ENCODE measurements at places on chromosomes 16 and 17.

DNA sequence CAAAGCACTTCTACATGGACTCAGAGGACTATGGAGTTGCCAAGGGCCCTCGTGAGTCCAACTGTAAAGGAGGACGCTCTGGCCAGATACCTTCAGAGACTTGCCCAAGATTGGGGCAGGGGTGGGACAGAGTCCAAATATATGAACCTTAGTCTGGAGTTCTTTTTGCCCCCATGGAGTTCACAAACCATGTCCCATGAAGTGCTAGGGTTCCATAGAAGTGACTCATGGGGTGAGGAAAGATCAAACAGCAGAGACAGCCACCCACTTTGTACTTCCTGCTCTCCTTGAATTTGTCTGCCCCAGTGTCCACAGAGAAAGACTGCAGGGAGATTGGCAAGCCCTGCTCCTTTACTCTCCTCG is 29.0 kb downstream of the SRL start:
- DNase-seq: no peak

DNA sequence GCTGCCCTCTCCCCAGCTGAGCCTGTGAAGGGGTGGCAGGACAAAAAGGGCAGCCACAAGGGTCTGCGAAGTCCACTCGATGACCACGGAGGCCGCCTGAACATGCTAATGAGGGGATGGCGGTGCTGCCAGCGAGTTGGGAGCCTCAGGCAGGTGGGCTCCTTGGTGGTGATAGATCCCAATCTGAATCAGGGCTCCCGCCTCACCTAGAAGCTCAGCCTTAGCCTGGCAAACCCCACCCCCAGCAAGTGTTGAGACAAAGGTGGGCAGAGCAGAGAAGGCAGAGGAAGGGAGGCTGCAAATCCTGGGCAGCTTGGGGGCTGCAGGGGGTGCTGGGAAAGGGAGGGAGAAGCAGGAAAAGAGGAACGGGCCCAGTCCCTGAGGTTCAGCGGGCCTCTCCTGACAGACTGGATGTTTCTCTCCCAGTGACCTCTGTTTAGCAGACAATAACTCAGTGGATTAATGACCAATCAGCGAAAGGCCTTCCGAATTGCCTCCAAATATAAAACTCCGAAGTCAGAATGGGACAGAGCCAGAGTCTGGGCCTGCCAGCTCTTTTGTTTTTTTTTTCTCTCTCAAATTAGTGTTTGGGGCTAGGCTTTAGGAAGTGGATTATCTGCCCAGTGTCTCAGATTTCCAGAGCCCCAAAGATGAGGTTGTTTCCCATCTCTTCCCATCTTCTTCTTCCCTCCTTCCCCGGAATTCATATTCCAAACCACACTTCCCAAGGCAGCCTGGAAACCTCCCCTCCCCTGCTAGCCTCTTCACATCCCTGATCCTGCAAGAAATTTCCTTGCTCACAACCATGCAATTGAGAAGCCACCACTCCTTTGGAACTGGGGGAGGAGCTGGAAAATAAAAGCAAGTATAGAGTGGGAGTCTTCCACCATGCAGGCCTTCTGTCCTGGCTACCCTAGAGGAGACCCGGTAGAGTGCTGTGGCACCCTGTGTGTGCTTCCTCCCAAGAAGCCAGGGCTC is 15.2 kb upstream of the HOXB2 start:
- DNase-seq: no peak

- no peak for DNase-seq
These were observed 8.6 kb upstream of the VAC14 start for GRCh38 chr16:70809392-70810060.

DNA sequence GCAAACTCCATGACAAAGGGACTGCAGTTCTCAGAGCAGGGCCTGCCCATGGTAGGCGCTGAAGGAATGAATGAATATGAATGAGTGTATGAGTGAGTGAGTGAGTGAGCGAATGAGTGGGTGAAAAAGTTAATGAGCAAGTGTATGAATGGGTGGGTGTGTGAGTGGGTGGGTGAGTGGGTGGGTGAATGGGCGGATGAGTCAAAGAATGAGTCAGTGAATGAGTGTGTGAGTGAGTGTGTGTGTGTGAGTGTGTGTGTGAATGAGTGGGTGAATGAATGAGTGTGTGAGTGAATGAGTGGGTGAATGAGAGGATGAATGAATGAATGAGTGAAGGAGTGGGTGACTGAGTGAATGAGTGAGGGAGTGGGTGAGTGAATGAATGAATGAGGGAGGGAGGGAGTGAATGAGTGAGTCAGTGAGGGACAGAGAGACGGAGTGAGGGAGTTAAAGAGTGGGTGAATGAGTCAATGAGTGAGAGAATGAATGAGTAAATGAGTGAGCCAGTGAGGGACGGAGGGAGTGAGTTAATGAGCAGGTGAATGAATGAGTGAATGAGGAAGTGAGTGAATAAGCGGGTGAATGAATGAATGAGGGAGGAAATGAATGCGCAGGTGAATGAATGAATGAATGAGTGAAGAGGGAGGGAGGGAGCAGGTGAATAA is 11.1 kb upstream of the CHMP6 start:
- no peak for DNase-seq

GRCh38 chr17:77432742-77433141 is 292.0 kb downstream of the SEC14L1 start:
- no peak for DNase-seq

DNA sequence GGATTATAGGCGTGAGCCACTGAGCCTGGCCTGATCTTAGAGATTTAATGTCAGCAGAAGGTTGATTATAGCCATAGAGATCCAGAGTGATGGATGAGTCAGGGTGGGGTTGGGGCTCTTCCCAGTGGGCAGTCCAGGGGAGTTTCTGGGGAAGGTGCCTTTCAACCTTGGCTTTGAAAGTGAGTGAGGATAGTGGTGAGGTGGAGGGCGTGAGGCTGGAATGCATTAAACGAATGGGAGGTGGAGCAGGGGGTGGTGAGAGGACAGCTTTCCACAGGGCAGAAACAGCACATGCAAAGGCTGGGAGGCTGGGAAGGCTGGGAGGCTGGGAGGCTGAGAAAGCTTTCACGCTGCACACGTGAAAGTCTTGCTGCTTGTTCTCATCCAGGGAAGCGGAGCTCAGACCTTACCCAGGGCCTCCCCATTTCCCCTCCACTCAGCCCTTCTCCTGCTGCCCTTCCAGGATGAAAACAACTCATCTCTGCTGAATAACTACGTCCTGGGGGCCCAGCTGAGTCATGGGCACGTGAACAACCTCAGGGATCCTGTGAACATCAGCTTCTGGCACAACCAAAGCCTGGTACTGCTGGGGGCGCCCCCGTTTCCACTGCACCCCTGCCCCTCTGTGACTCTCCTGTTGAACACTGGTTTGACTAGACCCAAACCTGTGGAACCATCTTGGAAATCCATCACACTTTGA is 22.3 kb downstream of the ADGRG5 start:
- DNase-seq: no peak

DNA sequence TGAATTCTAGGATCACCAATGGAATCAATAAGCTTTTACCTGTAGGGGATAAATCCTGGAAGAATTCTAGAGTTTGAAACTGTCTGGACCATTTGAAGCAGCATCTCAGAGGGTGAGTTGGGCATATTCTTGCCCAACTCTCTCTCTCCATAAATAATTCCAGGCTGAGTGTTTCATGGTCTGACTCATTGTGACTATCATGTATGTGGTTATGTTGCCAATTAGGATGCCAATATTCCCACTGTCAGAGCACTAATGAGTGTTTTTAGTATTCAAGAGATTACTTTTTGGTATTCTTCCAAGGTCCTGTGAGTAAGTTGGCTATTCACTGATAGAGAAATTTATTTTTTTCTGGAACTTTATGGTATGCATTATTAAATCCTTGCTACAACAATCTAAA is 456.9 kb downstream of the TOX3 start:
- no peak for DNase-seq

- no peak for DNase-seq
These were observed 139.5 kb downstream of the SNX11 start for GRCh38 chr17:48247038-48247437.

GRCh38 chr17:58006560-58006923 is 504 bp downstream of the SRSF1 start:
- peak; percentile 41 for DNase-seq

DNA sequence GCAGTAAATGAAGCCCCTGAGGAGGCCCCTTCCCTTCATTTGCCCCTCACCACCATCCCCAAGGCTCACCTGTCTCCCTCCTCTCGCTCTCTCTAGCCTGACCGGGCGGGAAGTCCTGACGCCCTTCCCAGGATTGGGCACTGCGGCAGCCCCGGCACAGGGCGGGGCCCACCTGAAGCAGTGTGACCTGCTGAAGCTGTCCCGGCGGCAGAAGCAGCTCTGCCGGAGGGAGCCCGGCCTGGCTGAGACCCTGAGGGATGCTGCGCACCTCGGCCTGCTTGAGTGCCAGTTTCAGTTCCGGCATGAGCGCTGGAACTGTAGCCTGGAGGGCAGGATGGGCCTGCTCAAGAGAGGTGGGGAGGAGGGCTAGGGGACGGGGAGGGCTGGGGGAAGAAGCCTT is 21.0 kb downstream of the WNT9B start:
- no peak for DNase-seq

DNA sequence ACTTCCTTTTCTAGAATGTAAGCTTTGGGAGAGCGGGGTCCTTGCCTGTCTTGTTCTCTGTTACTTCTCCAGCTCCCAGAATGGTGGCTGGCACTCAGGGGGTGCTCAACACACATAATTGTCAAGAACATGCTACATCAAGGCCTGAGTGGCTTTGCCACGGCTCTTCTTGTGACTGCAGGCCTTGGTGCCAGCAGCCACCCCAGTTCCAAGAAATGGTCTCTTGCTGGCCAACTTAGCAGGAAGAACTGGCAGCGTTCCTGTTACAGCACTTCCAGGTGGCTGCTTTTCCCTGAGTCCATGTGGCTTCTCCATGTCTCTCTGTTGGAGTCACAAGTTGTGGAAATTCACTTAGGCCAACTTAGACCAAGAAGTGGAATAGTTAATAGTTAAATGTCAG is 36.1 kb downstream of the PRKCB start:
- no peak for DNase-seq

DNA sequence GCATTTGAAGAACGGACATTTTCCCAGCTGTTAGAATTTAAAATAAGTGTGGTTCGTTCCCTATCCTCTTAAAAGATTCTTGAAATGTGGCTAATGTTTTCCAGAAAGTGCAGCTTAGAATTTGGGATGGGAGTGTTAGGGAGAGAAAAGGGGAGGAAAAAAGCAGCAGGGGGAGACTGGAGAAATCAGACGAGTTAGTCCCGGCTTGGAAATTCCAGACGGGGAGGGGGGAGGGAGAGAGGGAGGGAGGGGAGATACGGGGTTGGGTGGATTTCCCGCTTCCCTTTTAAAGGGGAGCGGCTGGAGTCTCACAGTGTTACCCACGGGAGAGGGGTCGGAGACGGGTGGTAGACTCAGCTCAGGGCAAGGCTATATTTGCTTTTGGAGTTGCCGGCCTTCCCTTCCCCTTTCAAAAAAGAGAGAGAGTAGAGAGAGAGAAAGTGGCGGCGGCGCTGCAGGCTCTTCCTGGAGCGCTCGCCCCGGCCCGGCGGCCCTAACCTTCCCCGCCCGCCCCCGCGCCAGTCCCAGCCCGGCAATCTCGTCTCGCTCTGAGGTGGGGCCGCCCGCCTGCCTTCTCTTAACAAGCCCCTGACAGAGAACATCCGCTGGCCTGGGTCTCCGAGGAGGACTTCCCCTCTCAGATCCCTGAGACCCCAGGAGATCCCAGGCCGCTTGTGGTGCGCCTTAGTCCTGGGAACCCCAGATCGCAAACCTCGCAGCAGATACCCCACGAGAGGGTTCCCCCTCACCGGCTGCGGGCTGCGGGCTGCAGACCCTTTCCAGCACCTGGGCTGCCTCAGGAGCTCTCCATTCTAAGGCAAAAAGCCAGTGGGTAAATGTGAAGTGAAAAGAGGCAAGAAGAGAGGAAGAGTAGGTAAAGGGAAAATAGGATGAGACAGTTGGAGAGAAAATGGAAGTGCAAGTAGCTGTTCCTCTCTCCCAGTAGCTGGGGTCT is 6.6 kb downstream of the IGF2BP1 start:
- DNase-seq: no peak

- peak; percentile 38 for DNase-seq
These were observed 32.9 kb downstream of the SRCIN1 start for GRCh38 chr17:38572669-38573365.

- DNase-seq: no peak
These were observed 616 bp downstream of the ACTG1 start for GRCh38 chr17:81511804-81512561.

GRCh38 chr17:28261219-28261618 is 57.8 kb upstream of the TMEM97 start:
- no peak for DNase-seq

DNA sequence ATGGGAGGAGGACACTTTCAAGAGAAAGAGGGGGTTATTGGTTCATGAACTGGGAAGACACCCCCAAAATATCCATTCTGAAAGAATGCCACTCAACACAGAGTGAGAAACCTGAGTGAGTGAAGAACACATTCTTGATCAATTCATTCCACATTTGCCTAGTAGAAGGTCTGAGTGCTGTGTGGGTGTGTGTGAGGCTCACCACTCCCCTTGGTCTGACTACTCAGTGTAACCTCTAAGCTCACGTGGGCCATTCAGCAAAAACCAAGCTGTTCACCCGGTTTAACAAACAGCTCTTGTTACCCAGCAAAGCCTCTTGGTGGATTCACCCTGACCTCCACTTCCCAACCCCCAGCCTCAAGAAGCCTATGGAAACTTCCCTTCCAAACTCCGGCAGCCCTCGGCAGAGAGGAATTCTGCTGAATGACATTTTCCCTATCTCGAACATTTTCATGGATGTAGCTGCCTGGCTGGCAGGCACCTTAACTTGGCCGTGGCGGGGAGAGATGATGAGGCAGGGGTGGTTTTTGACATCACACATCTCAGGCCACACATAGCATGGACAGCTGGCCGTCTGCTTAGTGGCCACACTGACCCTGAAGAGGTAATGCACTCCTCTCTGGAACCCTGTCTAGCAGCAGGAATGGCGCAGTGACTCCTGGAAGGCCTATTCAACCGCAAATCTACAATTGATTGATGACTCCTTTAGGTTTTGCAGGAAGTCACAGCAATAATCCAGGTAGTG is 11.6 kb downstream of the ST6GALNAC1 start:
- DNase-seq: no peak

- no peak for DNase-seq
These were observed 32.2 kb downstream of the TEX2 start for GRCh38 chr17:64230791-64231408.

DNA sequence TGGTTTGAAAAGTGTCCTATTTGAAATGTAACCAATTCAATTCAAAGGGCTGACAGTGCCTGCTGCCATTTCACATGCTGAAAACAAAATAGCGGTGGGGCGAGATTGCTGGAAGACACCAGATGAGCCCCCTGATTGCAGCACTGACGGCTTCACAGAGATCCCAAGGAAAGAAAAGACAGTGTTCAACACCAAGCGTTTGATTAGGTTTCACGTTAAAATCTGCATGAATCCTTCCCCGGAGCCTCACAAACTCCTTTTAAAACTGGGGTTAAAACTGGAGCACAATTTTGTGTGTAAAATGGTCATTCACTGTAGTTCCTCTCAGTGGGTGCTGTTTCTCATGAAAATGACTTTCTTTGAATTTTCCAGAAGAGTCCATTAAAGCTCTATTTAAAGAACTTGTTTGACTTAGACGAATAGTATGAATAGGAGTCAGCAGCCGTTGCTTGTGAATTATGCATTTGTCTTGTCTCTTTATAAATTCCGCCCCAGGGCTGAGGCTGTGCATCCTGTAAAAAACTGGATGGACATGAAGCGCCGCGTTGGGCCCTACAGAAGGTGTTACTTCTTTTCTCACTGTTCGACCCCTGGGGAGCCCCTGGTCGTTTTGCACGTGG is 8.8 kb downstream of the MLYCD start:
- no peak for DNase-seq
